ENCODE measurements at places on chromosomes 7 and 10.
A peak's percentile ranks its signal among the peaks of the same experiment; 100 is the strongest.

DNA sequence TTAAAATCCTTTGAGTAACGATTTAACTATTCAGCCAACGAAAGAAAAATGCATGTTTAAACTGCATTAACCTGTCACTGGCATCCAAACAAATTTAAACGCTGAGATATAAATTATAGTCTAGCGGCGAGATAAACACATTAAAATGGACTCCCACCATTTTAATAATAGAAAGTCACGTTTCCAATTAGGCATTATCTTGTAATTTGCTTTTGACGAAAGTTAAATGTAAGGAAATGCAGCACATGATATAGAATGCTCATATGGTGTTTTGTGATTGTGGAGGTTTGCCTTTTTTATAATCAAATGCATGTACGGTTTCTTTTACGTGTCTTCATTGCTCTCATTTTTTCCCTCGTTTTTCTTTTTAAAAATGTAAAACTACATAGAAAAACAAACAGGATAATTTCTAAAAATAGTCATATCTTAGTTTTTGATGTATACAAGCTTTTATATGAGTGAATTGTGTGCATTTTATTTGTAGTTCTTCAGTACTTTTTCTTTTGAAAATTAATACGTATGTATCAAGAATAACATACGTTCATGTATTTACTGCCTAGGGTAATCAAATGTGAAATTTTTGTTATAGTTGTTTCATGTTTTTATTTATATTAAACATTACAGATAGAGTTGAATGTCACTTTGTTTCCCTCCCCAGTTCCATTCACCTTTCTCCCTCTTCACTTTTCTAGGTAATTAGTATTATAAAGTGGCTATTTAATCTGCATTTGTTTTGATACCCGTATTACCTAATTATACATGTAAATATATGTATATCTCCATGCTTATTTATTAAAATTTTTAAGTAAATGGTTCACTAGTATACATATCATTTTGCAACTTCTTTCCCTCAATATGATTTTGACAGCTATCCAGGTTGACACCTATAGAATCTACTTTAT, 1.1 kb upstream of the KLF14 start:
- DNase-seq, result no peak

- DNase-seq, result no peak
These were observed 1.5 kb upstream of the LAMB1 start for GRCh38 chr7:108004220-108005142.

DNA sequence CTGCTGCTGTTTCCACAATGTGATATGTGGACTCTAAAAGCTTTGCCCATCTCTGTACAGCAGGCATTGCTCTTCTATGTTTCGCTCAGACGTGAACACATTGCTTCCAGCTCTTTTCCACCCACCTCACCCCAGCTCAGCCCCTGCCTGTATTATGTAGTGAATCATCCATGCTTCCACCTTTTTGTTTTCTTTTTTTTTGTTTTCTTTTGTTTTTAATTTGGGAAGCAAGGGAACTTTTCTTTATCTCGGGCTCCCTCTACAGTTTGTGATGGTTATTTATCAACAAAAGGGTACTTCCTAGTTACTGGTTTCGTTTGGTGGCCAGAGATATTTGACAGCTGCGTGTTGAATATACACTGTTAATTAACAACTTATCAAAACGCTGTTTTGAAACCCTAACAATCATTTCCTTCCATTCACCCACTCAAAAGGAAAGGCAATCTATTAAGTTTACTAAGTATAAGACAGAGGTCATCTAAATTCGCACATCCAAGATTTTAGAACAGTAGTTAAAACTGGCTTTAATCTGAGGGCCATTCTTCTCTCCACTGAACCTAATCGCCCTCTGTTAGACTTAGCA, 127.9 kb upstream of the STK17A start:
- DNase-seq, result no peak

GRCh38 chr7:135859538-135859937, 110.9 kb upstream of the FAM180A start:
- no peak for DNase-seq

DNA sequence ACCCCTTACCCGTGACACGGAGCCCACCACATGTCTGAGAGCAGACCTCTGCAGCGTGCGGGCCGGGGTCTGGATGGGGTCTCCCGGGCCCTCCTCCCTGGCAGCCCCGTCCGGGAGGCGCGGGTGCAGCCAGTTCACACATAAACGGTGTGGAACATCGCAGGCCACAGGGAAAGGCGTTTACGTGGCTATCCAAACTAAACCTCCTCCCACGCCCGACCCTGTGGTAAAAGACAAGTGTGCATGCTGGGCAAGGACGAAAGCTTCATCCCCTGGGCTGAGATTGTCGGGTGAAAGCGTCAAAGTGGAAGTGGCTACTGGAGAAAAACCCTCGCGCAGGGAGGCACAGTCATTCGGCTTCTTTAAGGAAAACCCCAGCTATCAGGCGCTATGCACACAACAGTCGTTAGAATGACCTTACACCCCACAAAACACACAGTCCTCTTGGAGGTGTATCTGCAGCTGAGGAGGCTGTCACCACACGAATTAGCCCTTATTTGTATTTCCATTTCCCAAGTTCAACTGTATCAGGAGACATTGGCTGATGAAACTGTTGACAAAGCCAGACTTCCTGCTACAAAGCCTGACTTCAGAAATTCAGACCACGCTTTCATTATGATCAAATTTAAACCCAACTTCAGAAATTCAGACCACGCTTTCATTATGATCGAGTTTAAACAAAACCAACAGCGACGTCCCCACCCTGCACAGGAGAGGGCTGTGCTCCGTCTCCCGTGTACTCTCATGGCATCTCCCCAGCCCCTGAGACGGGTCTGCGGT, 15.3 kb downstream of the GPER1 start:
- DNase-seq, result peak; percentile 4

DNA sequence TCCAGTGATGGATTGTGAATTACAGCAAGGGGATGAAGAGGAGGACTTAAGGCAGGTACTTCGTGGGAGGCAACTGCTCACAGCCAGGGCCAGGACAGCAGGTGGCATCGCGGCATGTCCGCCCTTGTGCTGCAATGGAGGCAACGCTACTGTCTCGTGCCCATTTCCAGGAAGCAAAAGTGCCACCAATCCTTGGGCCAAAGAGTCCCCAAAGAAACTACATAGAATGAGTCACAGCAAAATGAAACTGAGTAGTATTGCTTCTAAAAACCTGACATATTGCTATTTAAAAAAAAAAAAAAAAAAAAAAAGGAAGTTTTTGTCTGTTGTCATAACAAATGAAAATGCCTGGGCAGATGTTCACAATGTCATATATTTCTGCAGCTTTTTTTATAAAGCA, 46.6 kb downstream of the RSU1 start:
- no peak for DNase-seq

DNA sequence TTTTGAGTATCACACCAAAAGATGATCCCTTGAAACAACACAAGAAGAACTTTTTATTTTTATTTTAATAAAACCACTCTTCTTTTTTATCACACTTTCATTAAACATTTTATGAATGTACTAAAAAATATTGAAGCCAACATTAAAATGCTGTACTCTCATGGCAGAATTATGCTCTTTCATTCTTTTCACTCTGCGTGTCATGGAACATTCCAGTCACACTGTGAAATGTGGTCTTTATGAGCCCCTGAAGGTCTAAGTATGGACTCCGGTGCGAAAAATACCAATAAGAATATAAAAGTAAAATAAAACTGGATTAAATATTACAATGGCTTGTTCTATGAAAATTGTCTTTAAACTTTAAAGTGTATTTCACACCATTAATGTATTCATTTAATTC, 148.4 kb downstream of the TMEM26 start:
- no peak for DNase-seq

DNA sequence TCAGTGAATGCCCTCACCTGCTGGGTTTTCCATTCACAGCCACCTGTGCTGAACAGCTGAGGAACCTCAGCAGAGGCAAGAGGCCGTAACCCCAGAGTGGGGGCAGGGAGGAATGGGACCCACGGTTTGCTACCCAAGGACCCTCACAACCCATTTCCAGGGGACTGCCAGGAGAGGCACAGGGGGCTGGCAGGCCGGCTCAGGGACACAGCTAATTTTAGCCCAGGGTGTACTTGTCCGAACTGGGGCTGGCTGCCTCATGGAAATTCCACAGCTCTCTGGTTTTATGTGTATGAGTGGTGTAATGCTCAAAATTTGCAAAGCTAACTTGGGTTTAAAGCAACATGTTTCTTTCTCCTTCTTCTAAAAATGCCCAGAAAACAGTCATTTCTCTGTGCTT, 42.2 kb downstream of the MINDY4 start:
- no peak for DNase-seq

DNA sequence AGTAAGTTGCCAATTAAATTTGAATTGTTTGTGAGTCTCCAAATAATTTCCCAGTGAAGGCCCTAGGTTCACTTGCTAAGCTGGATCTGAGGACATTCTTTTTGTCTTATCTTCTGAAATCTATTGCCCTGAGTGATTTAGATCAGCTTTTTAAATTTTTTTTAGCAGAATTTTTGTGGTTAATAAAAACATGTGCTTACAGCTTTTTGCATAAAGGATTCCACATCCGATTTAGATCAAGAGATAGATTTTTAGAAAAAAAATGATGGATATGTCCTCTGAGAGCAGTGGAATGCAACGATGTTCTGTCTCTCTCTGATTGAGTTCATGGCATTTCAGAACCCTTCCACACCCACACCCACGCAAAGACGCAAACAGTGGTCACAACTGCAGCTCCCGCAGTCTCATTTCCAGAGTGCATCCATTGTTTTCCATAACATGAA, 358.8 kb downstream of the SUGCT start:
- DNase-seq, result no peak

GRCh38 chr10:28778524-28778923, 101.2 kb downstream of the BAMBI start:
- DNase-seq, result no peak

GRCh38 chr10:58546722-58547445, 34.2 kb downstream of the BICC1 start:
- DNase-seq, result no peak

DNA sequence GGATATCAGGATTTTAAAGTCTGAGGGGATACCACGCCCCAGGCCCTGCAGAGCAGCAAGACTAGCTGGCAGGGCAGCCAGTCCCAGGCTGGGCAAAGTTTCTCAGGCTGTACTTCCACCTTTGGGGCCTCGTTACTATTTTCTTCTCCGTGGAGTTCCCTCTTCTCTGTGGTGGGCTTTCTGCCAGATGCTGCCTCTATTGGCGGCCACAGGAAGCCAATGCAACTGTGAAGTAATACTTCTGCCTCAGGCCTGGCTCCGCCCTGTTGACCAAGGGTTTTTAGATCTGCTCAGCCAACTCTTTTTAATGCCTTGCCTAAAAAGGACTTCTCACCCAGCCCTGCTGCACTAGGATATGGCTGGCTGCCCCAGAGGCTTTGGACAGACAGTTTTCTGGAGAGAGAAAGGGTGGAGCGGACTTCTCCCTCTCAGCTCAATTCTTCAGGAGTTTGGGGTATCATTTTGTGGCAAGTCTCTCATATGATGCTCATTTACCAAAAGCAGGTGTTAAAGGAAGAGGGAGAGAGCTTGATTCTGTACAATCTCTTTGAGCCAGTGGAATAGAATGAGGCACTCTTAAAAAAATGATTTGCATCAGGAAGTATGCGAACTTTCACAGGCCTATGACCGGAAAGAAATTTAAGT, 67.4 kb downstream of the HHEX start:
- DNase-seq, result no peak

DNA sequence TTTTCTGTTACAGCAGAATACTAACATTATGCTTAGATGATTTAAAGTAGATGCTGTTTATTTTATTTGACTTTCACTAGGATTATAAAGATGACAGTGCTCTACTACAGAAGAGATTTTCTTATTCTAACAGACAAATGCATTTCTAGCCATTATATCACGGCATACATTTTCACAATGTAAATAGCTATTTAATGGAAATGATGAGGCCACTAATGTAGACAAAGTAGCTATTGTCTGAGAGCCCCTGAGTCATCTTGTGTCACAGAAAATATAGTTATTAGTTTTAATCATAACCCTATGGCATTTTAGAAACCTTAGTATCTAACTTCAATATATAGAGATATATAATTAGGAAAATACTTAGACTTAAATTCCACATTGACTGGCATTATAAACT, 158.0 kb upstream of the AHR start:
- DNase-seq, result no peak

- no peak for DNase-seq
These were observed 59.2 kb downstream of the ZNF503 start for GRCh38 chr10:75342397-75342796.

GRCh38 chr7:72408966-72409637, 3.0 kb downstream of the CALN1 start:
- no peak for DNase-seq

- no peak for DNase-seq
These were observed 11.8 kb downstream of the COG5 start for GRCh38 chr7:107551936-107552335.

DNA sequence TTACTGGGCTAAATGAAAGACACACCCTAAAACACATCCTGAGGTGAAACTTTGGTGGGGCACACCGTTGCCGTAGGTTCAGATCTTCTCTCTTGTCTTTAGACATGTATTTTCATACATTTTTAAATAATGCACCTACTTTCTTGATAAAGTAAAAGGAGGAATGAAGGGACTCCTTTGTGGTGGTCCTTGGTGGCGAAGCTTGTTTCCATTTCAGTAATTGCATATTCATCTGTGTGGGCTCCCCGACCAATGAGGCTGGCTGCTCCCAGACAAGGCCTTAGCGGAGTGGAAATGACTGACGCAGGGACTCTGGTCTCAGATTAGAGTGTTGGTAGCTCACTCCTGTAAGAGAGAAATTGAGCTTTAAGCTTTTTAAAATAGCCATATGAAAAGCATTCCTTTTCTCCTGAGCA, 815 bp downstream of the CCSER2 start:
- peak; percentile 57 for DNase-seq

- DNase-seq, result no peak
These were observed 208.2 kb downstream of the TFEC start for GRCh38 chr7:115822380-115822779.

DNA sequence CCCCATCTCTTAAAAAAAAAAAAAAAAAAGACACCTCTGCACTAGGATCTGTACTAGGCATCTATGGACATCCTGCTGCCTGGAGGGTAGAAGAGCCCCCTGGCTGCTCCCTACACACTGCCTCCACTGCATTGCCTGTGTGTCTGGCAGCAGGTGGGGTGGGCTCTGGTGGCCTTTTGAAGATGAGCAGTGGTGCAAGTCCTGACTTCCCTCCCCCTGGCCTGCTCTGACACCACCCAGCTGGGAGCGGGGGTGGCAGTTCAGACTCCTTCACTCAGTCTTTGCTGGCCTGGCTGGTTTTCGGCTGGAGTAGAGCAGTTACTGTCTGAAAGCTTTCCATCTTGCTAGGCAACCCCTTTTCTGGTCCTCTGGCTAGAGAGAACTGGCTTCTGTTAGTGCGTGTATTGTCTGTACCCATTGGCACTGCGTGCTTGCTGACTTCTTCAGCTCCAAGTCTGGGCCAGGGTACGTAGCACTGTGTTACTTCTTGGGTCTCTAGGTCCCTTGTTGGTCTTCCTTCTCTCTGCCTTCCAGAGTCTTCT, 17.6 kb downstream of the C10orf62 start:
- no peak for DNase-seq

DNA sequence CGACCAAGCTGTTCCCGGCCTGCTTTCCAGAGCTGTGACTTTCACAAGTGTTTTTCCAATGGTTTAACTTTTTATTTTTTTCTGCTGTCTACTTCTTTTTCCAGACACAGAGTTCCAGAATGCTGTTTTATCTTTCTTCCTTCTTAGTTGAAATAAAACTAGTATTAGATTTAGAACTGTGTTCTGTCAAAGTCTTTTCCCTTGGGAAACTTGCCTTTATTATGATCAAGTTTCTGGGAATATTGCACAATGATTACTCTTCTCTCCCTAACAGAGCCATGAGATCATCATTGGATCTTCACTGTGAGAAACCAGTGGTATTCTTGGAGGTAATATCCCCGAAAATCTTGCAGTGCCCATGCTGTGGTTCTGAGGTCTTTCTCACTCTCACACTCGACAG, 104.9 kb upstream of the KCND2 start:
- DNase-seq, result no peak

Data from activated T-helper 1 cell treated with anti-CD3 and anti-CD28 coated beads, Interleukin-12 subunit alpha, Interleukin-12 subunit beta, Interleukin-2, Interleukin-4 antibody, amounts not matched to agents 30 ng/mL and 10 ng/mL and 1 ng/mL, durations not matched to agents 14 hours and 24 hours and 36 hours (primary cell).